Right renal pelvis (tissue), 4 donors: ENCODE measurements at places on chromosomes 1 and 21.

GRCh38 chr1:154603317-154603716, 4.7 kb downstream of the ADAR start:
- DNase-seq, result no peak

GRCh38 chr1:222880587-222880986, 65.7 kb downstream of the DISP1 start:
- DNase-seq, result no peak

- no peak for DNase-seq
Observed at GRCh38 chr1:62628506-62628905, 31.2 kb downstream of the ANGPTL3 start.

DNA sequence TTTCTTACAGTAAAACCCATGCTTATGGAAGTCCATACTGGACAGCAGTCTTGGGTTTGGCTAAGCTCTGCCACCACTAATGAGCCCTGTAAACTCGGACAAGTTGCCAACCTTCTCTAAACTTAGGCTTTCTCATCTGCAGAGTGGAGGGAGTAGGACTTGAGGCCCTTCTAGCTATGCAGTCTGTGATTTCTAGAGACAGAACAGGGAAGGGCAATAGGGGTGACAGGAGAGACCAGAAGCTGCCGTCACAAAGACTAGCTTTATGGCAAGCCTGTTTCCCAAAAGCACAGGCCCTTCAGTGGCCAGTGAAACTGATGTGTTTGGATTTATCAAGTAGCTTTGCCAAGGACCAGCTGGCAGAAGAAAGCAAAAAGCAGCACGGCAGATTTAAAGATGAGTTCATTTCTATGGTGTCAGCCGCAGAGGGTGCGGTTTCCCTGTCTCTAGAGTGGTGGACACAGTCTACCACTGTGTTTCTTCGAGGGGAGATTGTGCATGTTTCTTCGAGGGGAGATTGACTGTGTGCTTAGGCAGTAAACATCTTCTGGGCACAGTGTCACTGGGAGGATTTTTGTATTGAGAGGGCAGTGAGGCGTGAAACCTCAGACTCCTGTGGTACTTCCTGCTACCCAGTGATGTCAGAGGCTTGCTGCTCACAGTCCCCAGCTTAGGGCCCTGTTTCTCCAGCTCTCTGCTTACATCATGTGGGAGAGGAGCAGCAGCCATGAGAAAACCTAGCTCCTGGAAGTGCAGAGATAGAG, 119.0 kb downstream of the ROR1 start:
- DNase-seq, result no peak

GRCh38 chr21:27429710-27430341, 462.9 kb upstream of the ADAMTS5 start:
- DNase-seq, result no peak

DNA sequence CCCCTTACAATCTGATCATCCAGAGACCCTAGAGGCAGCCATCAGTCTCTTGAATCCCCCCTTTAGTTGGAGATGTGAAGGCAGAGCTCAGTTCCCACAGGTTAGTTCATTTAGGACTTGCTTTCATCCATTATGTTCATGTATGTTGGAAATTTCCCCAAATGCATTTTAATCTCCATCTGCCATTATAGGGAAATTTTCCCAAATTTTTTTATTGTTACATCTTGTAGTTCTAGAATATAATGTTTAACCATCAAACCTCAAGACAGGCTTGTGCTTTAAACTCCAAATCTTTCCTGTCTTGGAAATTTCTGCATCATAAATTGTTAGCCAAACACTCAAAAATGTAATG, 68.4 kb downstream of the RRAGC start:
- no peak for DNase-seq

- DNase-seq, result no peak
Observed at GRCh38 chr1:77605246-77606026, 77.0 kb downstream of the ZZZ3 start.

GRCh38 chr1:208242941-208243526, 1.1 kb downstream of the PLXNA2 start:
- no peak for DNase-seq

- DNase-seq, result no peak
Observed at GRCh38 chr1:210540288-210540687, 211.6 kb downstream of the HHAT start.

- no peak for DNase-seq
Observed at GRCh38 chr1:79899914-79900313, 893.4 kb upstream of the ADGRL4 start.

DNA sequence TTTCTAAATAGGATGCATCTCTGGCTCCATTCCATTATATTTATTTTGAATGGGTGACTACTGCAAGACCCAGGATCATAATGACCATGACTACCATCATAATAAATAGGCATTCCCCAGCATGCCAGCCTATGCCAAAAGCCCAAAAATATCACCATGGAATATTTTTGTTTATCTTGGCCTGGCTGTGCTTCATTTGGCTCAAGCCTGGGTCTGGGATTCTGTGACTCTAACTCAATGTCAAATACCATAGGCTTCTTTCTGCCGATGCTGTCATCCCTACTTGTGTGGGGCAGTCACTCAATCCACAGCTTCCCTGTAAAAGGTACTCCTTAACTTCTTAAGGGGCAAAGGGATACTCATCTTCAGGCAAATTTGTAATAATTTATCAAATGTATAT, 66.6 kb downstream of the DIRAS3 start:
- DNase-seq, result no peak

- no peak for DNase-seq
Observed at GRCh38 chr1:9441451-9442133, 97.7 kb upstream of the SLC25A33 start.

- DNase-seq, result no peak
Observed at GRCh38 chr1:231337043-231337471, 595 bp downstream of the EXOC8 start.

DNA sequence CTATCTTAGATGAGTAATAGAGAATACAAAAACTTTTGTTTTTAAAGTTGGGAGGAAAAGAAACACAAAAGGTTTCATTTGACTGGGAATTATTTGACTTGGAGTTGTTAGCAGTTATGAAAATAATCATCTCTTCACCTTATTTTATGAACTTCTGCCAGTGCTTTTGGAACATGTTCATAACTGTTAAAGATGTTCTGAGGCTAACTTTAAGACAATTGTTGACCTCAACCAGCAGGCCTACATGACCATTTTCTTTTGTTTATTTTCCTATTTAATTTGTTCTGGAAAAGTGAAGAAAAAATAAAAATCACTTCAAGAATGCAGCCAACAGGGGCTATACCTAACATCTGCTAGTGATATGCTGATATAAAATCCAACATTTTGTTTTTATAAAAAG, 37.4 kb downstream of the JAM2 start:
- DNase-seq, result no peak

DNA sequence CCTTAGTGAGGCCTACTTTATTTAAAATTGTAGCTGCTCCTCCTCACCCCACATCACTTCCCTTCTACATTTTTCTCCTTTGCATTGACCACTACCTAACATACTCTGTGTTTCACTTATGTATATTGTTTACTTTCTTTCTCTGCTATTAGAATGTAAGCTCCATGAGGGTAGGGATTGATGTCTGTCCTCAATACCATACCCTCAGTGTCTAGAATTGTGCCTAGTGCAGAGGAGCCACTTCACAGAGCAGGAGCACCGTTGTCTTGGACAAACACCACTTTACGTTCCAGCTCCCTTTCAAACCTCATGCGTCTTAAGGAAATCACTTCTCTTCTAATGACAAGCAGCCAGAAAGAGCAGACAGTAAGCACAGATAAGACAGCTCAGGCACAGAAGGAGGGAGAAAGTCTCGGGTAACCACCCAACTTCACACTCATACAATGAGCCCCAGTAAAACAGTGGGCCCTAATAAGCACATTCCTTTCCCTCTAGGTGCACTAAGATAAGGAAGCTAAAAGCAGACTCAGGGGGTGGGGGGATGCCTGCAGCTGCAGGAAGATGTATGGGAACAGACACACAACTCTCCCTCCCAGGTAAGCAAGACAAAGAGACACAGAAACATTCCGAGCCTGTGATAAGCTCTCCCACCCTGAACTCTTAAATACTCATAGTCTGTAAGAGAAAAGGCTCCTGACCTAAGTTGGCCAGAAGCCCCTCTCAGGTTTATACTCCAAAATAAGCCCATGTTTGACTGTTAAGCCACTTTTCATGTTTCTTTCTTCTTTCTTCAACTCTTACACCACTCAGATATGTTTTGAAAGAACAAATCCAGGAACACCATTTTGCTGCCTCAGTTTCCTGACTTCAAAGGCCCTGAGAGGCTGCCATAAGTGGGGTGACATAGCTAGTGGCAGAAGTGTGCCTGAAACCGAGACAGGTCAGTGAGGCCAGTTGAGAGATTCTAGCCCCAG, 7.1 kb upstream of the PLEKHM2 start:
- no peak for DNase-seq

DNA sequence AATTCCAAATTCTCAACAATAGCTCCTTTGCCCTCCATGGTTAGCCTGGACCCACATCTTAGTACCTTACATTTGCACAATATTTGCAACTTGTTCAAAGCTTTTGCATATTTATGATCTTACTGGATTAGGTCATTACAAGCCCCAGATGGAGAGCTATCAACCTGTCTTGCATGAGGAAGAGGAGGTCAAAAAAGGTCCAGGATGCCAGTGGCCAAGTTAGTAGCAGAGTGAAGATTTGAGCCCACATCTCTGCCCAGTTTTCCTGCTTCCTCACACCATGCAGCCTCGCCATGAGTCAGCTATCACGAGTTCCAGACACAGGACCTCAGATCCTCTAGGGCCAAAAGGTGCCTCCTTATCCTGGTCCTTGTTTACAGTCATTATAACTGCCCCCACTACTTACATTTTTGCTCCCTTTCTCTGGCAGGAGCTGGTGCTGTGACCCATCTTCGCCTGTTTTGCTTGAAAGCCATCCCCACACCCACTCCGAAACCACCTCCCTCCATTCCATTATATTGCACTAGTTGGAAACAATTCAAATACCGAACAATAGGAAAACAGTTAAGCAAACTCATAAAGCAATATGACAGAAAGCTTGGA, 5.0 kb upstream of the AHCYL1 start:
- DNase-seq, result no peak

DNA sequence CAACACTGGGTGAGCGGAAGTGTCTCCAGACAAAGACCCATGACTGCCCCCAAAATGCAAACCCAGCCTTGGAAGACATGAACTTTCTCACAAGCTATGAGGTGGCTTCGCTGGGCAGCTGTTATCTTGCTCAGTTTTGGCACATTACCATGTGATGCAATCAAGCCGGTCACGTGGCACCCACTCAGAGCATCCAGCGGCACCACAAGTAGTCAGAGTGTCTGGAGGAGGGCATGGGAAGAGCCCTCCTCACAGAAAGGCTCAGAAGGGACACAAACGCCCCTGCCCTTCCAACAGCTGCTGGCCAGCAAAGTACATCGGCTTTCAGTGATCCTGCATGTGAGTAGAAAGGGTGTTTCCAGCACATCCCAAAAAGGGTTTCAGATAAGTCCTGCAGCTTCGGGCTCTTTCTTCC, 145.5 kb upstream of the IRF2BP2 start:
- no peak for DNase-seq

DNA sequence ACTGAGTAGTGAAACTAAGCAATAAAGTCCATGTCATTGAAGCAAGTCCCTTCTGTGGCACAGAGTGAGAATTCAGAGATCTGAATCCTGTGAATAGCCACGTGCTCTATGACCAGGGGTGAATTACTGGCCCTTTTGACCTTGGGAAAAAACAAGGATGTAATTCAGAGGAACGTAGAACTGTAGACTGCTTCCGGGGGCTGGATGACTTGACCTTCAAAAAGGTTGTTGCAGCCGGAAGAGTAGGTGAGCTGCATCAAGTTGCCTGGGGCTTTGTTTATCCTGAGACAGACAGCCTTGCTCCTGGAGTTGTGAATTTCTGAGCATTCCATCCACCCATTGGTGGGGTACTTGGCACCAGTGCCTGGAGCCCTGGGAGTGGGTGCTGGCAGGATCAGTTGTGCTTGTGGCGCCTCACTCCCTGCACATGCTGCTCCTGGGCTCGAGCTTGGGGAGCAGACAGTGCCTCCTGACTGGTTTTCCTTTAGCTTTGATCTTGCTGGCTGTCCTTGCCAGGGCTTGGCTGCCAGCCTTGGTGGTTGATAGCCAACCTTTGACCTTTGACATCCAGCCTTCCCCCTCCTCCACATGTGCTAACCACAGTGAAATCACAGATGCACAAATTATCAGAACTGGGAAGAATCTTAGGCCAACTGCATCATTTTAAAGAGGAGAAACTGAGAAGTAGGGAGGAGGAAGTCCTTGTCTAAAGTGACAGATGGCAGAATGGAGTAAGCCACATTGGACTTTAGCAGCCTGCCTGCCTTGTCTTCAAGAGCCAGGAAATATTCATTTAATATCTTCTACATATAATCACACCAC, 16.2 kb upstream of the MYOG start:
- DNase-seq, result no peak

DNA sequence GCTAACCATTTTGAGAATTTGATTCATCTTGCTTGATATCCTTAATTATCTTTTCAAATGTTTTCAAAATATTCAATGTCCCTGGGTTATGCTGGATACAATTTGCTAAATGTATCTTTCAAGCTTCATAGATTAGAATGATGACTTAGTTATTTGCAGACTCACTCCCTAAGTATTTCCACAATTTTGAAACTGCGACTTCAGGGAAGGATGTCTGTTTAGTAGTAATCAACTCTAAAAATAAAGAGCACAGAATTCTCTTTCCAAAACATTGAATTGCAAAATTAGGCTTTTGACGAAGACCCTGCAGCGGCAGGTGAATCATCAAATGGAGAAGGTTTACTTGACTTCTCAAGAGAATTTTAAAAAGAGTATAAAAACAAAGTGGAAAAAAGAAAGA, 14.2 kb downstream of the RGS1 start:
- DNase-seq, result no peak

GRCh38 chr1:168560370-168560769, 16.0 kb upstream of the XCL1 start:
- DNase-seq, result no peak

GRCh38 chr1:29121936-29122681, 1.6 kb downstream of the TMEM200B start:
- no peak for DNase-seq

DNA sequence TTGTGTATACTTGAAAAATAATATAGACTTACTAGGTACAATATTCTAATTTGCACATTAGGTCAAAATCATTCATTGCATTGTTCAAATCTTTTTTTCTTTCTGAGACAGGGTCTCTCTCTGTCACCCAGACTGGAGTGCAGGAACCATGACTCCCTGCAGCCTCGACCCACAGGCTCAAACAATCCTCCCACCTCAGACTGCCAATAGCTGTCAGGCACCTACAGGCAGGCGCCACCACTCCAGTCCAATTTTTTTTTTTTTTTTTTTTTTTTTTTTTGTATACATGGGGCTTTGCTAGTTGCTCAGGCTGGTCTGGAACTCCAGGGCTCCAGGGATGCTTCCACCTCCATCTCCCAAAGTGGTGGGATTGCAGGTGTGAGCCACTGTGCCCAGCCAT, 656.9 kb downstream of the KCNT2 start:
- no peak for DNase-seq

GRCh38 chr1:235929216-235929615, 62.5 kb upstream of the LYST start:
- DNase-seq, result no peak

- no peak for DNase-seq
Observed at GRCh38 chr1:210251680-210252490, 19.3 kb downstream of the SERTAD4 start.

- no peak for DNase-seq
Observed at GRCh38 chr1:79323239-79324025, 316.9 kb upstream of the ADGRL4 start.
